Right cardiac atrium (tissue), 5 donors: ENCODE measurements at places on chromosomes 7 and 10.

GRCh38 chr7:156545979-156546378 lies 94.6 kb upstream of the RNF32 start:
- no peak for DNase-seq

- no peak for DNase-seq
Observed at GRCh38 chr7:6294839-6295238, 22.4 kb upstream of the CYTH3 start.

DNA sequence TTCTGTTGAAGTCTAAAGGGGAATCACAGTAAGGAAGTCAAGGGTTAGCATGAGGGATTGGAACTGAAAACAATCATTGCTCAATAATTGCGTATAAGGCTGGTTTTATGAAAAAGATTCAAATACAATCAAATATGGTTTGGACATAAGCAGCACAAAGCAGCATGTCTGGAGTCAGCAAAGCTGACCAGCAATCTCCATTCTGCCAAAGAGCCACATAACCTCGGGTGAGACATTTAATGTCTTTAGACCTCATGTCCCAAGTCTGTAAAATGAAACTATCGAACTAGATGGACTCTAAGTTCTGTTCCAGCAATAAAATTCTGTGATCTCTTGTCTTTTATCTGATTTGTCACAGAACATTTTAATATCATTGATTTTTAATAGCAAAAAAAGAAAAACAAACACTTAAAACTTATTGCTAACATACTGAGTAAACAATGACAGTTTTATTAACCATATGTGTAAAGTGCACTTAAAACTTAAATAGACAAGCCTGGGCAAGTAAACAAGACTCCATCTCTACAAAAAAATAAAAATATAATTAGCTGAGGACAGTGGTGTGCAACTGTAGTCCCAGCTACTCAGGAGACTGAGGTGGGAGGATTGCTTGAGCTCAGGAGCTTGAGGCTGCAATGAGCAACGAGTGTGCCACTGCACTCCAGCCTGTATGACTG lies 217.0 kb downstream of the MAGI2 start:
- DNase-seq, result no peak

DNA sequence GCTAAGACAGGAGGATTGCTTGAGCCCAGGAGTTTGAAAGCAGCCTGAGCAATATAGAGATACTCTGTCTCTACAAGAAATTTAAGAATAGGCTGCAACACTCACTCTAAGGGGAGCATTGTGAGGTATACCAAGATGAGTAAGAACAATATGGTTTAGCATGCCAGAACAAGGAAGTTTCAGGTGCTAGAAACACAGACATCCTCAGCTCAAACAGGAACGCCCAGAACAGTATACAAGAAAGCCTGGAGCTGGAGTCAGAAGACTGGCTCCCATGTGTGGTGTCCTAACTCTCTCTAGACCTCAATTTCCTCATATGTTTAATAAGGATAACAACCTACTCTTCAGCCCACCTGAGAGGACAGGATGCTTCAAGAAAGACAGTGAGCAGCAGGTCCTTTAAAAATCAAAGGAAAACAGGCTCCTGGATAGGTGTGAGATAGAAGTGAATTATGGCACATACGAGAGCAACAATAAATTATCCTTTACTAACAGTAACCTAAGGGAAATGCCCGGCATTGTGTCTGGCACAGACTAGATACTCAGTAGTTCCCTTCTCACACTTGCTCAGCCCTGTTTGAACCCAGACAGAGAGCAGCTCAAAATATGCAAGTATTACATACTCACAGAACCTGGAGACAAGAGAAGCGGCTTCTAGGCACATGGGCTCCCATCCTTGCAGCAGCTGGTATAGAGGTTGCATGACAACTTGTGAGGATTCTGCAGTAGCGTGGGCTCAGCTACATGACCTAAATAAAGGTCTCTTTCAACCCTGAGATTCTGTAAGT lies 45.4 kb downstream of the KAT6B start:
- no peak for DNase-seq
